Caudate nucleus (tissue), 63 donors: ENCODE measurements at places on chromosomes 7 and 10.

DNA sequence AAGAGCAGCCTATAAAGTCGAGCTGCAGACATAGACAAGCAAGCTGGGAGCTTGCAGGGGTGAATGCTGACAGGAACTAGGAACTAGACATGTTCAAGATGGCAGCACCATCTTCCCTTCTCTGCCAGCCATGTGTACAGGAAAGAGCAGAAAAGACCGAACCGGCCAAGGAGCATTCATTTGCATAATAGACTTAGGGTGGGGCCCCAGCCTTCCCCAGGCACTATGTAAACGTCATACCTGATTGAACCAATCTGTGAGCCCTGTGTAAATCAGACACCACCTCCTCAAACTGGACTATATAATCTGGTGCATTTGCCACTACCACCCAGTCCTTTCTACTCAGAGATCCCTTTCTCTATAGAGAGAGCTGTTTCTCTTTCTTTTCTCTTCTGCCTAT lies 106.9 kb upstream of the FAM3C start:
- DNase-seq, result no peak

DNA sequence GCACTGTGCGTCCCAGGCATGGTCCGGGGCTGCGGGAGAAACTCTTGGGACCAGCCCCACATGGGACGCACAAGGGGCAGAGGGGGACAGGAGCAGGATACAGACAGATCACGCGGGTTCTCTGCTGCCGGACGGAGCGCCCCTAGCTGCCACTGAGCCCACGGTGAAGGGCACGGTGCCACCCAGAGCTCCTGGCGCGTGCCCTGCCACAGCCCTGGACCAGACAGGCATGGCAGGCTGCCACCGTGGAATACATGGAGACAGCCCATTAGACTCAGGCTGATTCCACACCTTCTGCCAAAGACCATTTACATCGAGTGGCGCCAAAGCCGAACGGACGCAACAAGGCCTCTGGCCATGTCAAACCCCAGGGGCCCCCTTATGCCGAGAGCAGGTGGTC lies 90.4 kb downstream of the MAD1L1 start:
- no peak for DNase-seq

DNA sequence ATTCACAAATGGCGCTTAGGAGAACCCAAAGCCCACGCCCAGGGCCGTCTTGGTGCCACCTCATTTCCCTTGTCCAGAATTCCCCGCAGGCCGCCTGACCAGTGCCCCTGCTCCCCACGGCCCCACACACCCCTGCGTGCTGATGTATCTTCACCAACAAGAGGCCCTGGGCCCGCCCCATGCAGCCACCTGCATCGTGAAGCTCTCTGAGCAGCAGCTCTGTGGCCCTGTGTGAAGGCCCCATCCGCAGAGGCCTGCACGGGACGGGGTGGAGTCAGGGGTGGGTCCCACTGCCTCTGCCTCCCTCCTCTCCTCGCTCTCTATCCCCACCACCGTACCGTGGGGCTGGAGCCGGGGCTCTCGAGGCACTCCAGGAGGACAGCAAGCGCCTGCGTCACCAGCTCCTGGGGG lies 14.7 kb downstream of the BRAT1 start:
- no peak for DNase-seq

- DNase-seq, result no peak
Observed at GRCh38 chr7:97346349-97346748, 228.9 kb downstream of the SDHAF3 start.

GRCh38 chr10:85778074-85778473 lies 588.5 kb downstream of the GRID1 start:
- no peak for DNase-seq

GRCh38 chr7:23662124-23662983 lies 17.6 kb upstream of the FAM221A start:
- no peak for DNase-seq

DNA sequence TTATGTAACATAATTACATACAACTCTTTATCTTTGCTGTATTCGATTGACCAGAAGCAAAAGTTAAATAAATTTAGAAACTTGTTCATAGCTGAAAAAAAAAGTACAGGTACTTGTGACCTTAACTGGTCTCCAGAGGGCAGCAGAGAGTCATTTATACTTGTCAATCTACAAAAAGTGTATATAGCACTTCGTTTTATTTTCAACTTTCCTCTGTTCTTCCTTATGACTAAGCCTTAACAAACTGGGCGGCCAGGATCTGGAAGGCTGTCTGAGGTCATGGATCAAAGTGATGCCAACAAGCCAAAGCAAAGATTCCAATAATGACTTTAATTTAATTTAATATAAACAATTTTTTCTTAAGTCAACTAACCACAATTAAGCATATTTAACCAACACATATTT lies 29.8 kb downstream of the C10orf67 start:
- no peak for DNase-seq

DNA sequence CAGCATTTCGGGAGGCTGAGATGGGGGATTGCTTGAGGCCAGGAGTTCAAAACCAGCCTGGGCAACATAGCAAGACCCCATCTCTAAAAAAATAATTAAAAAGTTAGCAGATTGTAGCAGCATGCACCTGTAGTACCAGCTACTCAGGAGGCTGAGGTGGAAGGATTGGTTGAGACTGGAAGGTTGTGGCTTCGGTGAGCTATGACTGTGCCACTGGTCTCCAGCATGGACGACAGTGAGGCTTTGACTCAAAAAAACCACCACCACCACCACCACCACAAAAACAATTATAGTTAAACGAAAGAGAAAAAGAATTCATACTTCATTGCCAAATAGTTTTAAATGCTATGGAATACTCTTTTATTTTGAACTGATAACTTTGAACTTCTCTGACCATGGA lies 63.4 kb downstream of the VTI1A start:
- DNase-seq, result no peak

- no peak for DNase-seq
Observed at GRCh38 chr10:16182144-16182543, 254.7 kb upstream of the PTER start.
